HFFc6 (cell line): ENCODE measurements at places on chromosomes 16 and 17.

- DNase-seq: peak; percentile 72
These were observed 922 bp upstream of the MRPL58 start for GRCh38 chr17:75011401-75012095.

GRCh38 chr16:58474296-58474695 lies 25.6 kb upstream of the NDRG4 start:
- no peak for DNase-seq

GRCh38 chr17:67503739-67504138 lies 126.7 kb downstream of the PITPNC1 start:
- DNase-seq: no peak

DNA sequence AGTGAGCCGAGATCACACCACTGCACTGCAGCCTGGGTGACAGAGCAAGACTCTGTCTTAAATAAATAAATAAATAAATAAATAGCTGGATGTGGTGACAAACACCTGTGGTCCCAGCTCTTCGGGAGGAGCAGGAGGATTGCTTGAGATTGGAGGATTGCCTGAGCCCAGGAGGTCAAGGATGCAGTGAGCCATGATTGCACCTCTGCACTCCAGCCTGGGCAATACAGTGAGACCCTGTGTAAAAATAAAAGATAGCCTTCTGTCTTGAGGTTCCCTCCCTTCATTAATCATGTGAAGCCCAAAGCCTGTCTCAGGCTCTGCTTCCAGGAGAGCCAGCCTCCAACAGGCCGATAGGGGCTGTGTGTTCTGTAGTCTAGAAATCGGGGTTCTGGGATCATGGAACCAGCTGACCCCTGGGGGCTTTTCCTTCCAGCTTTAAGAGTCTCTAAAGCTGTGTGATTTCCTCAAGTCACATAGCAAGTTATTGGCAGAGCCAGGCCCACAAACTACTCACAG lies 34.5 kb upstream of the IL34 start:
- no peak for DNase-seq

GRCh38 chr17:50172936-50173334 lies 7.1 kb downstream of the SGCA start:
- DNase-seq: no peak

- no peak for DNase-seq
These were observed 10.4 kb downstream of the DCUN1D3 start for GRCh38 chr16:20889625-20890275.

DNA sequence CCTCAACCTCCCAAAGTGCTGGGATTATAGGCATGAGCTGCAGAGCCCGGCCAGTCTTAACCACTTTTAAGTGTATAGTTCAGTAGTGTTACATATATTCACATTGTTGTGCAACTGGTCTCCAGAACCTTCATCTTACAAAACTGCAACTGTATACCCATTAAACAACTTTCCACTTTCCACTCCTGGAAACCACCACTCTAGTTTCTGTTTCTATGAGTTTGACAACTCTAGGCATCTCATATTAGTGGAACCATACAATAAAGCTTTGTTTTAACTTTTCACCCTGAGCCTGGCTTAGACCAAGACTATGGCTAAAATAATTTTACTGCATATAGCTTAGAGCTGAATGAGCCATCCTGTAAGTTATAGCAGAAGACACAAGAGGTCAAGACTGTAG lies 108.0 kb upstream of the GOT2 start:
- no peak for DNase-seq

GRCh38 chr17:81011951-81012350 lies 20.3 kb downstream of the CHMP6 start:
- no peak for DNase-seq

DNA sequence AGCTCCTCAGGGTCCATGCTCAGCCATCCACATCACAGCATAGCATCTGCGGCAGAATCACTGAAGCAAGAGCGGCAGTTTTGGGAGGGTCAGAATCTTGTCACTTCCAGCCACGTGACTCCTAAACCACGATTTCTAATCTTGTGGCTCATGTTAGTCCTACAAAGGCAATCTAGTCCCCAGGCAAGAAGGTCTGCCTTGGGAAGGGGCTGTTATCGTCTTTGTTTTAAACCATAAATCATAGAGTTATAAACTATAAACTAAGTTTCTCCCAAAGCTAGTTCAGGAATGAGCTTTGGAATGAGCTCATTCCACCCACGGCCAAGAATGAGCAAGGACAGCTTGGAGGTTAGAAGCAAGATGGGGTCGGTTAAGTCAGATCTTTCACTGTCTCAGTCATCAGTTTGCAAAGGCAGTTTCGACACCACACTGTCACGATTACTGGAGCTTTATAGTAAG lies 20.8 kb upstream of the DNAH17 start:
- DNase-seq: peak; percentile 31

DNA sequence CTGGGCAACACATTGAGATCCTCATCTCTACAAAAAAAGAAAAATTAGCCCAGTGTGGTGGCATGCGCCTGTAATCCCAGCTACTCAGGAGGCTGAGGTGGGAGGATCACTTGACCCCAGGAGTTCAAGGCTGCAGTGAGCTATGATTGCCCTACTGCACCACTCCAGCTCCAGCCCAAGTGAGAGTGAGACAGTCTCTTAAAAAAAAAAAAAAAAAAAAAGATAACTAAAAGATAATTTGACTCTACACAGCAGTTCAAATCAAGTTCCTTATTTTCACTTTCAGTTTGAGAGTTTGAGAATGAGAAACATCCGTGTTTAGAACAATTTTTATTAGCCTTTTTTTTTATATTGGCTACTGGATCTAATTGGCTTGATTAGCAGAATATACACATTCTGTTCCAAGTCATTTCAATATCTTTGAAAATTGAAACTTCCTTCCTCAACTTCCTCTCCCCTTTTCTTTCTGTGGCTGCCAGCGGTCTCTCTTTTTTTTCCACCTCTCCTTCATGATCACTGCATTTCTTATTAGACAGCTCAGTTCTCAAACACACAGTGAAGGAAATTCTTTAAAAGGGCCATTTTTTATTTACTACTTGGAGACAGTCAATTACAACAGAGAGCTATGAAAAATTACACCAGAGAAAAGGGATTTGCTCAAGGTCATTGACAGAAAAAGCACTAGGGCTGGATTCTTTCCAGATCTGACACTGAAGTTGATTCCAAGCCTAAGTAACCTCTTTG lies 4.5 kb upstream of the ACSF2 start:
- DNase-seq: no peak

- no peak for DNase-seq
These were observed 242.1 kb downstream of the MSI2 start for GRCh38 chr17:57498443-57498842.

DNA sequence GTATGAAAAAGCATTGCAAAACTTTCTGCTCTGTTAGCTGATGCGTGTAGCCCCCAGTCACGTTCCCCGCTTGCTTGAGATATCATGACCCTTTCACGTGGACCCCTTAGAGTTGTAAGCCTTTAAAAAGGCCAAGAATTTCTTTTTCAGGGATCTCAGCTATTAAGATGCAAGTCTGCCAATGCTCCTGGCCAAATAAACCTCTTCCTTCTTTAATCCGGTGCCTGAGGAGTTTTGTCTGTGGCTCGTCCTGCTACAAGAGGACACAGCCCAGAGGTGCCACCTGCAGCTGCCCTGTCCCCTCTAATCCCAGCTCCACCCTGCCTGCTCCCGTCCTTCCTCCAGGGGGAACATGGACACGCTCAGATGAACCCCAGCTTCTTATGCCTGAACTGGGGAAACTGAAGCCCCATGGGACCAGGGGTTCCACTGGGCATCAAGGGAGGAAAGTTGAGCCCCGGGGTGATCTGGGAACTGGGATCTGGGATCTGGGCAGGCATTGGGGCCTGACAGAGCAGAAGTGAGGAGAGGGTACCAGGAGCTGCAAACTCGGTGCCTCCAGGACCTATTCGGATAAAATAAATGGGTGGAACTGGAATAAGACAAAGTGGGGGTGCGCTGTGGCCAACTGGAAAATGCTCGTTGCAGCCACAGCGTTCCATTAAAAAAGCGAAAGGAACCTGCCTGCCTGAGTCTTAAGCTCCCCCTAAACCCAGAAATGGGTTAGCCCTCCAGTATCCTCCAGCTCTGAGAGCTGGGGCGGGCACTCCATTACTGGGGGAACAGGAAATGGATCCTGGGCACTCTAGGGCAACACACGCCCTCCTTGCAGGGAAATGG lies 19.7 kb downstream of the QPRT start:
- no peak for DNase-seq

GRCh38 chr16:89035669-89036570 lies 57.7 kb upstream of the ACSF3 start:
- DNase-seq: no peak

- DNase-seq: no peak
These were observed 157.8 kb upstream of the RPH3AL start for GRCh38 chr17:510226-510917.

DNA sequence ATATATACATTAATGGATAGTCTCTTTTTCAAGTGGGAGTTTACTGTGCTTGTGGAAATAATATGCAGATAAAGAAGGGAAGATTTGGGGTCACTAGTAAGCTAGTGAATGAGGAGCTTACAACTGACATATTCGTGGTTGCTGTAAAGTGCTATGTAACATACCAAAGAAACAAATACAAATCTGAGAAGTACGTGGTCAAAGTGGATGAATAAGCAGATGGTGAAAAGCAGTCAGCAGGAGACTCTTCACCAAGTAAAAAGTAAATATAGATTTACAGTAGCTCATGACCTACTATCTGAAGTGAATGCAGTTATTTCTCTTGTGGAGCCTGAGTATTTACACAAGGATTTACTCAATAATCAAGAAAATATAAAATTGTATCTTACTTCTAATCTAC lies 136.6 kb upstream of the ELAC2 start:
- DNase-seq: peak; percentile 19

DNA sequence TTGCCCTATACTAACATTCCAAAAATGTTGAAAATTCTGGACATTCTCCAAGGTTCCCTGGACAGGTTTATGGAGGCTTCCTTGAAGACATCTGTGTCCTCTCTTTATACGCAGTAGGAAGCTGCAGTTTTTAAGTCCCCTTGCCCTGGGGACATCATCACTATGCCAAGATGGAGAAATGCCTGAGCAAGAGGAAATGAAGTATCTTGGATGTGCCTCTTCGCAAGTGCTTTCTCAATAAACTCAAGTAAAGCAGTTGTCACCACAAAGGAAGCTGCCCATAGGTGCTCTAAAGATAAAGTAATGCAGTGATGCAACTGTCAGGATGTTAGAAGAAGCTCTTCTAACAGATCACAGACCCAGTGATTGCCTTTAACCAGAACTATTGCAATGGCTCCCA lies 71.0 kb downstream of the CDYL2 start:
- no peak for DNase-seq

DNA sequence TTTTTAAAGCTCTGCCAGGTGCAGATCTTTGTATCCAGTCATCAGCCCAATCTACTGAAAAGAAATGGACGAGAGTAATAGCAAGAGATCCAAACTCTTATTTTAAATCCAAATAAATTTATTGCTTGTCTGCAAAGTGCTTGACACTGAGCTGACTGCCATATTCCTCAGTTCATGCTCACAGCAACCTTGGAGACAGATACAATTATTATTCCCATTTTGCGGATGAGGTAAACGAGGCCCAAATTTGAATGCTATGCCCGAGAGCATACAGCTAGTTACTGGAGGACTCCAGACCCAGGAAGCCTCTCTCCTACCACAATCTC lies 620 bp downstream of the NOB1 start:
- DNase-seq: no peak

DNA sequence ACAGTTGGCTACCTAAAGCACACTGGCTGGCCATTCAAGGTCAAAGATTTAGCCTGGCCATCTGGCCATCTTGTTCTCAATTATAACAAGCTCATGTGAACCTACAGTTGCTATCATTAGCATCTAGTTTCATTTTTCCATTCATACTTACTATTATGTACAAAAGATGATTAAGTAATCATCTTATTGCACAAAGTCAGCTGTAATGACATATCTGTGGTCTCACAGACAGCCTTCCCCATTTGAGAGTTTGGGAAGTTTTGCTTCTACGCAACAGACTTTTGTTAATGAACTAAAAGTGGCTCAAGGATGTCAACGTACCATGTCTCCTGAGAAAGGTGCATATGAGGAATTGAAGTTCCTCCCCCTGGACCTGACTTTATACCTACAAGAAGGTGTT lies 51.3 kb downstream of the HS3ST3B1 start:
- DNase-seq: no peak

- no peak for DNase-seq
These were observed 3.5 kb upstream of the LASP1NB start for GRCh38 chr17:38921756-38922411.

GRCh38 chr17:75769536-75769935 lies 4.5 kb upstream of the GALK1 start:
- no peak for DNase-seq

GRCh38 chr16:1763521-1764511 lies 7.5 kb downstream of the NME3 start:
- DNase-seq: no peak

- DNase-seq: no peak
These were observed 37.8 kb downstream of the GNA13 start for GRCh38 chr17:65018610-65019316.

DNA sequence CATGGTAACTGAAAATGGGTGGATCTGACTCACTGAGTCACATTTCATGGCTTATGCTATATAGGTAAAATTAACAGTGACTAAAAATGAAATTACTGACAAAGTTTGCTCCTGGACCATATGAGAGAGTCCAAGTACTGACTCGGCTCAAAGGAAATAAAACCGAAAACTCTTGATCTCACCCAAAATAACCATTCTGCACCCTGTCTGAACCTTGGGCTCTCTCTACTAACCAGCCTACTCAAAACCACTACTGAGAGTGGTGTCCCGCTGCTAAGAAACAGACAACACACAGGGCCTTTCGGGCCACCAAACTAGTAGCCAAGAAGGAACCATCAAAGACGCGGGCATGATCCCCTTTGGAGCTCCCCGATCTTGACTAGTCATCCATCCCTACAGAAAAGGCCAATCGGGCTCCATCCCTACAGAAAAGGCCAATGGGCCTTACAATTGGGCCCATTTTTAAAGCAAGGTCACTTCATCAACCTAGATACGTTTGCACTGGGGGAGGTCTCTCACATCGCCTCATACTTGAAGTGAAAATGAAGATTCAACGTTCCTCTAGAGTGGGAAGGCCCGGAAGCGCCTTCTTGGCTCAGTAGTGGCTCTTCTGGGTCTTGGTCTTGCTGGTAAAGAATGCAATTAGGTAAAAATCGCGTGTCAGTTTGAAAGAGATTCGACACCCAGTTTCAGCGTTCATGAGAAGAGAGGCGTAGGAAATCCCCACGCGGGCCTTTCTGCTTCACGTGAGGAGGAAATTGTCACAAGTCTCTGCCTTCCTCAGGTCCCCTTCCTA lies 720 bp upstream of the ZPBP2 start:
- no peak for DNase-seq
